ENCODE measurements at places on chromosomes 3 and 15.

DNA sequence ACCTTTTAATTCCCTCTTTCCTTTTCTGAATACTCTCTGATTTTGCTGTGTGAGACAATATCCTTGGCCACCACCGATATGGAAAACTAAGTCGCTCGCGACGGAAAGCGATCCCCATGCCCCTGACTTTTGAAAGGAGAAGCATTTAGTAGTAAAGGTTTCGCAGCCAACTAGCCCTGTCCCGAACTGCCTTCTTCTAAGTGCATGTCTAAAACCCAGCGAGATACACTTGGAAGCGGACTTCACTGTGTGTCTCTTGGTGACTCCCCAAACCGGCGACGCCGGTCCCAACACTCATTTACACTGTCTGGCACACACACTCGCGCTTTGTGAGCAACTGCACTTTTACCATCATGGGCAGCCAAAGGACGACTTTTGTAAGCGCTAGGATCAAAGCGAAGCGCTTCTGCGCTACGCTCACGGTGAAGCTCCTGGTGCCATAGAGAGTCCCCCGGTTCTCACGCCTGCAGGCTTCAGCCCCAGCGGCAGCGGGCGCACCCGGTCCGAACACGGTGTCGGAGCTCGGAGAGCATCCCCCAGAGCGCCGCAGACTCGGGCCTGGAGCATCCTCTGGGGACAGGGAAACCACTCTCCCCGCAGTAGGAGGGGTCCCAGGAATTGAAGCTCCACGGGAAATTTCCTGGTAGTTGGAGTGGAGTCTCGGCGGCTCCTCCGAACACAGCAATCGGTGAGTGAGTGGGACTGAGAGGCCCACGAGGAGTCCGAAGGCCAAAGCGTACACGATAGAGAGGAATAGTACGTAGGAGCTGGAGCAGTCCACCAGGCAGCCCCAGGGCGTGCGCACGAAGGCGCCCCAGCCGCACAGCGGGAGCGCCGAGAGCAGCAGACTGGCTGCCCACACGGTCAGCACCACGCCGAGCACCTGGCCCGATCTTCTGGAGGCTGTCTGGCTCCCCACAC is 1.4 kb downstream of the GPR149 start:
- no peak for DNase-seq

GRCh38 chr3:105436687-105437086 is 70.0 kb downstream of the ALCAM start:
- no peak for DNase-seq

DNA sequence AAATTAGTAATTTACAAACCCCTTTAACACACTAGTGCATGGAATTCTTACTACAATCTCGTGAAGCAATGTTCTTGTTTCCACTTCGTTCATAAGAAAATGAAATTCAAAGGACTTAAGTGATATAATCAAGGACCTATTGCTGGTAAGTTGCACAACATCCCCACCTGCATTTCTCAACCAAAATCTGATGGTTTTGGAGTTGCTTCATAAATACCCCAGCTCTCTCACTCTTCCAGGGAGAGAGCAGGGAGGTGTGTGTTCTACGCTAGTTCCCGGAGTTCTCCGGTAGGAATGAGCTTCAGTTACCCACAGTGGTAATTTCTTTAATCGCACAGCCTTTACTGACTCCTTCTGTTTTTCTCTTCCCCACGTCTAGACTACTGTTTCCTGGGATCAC is 81.8 kb downstream of the LRRN1 start:
- DNase-seq: no peak

DNA sequence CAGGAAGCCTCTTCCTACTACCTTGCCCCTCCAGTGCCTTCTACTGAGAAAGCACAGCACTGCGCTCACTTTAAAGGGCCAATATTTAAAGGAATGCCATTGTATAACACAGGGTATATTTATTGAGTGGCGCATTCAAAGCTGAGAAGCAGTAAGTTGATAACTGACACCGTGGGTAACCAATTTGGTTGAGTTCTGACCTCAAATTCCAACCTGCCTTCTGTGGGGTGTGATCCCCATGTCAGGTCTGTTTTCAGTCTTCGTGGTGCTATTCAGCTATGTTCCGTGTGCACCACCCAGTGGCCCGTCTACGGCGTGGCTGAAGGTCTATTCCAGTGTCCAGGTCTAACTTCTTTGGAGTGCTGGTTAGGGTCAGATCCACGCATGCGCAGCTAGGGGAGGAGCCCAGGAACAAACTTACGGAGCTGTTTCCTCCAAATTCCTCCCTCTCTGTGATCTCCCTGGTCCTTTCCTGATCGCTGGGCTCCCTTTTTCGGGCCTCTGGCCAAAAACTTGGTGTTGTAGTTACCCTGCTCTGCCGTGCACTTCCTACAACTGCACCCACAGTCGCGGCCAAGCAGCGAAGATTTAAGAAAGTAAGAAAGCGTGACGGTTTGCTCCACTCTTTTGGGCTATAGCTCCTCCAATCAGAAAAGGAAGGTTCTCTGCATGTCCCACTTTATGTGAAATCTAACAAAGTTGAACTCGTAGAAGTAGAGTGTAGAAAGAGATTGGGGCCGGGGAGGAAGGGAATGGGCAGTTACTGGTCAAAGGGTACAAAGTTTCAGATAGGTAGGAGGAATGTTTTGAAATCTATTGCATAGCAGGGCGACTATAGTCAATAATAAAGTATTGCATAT is 7.7 kb downstream of the LRRC2 start:
- DNase-seq: peak; percentile 79

- peak; percentile 7 for DNase-seq
Measured at GRCh38 chr15:95326431-95327182, 1003.9 kb upstream of the NR2F2 start.

DNA sequence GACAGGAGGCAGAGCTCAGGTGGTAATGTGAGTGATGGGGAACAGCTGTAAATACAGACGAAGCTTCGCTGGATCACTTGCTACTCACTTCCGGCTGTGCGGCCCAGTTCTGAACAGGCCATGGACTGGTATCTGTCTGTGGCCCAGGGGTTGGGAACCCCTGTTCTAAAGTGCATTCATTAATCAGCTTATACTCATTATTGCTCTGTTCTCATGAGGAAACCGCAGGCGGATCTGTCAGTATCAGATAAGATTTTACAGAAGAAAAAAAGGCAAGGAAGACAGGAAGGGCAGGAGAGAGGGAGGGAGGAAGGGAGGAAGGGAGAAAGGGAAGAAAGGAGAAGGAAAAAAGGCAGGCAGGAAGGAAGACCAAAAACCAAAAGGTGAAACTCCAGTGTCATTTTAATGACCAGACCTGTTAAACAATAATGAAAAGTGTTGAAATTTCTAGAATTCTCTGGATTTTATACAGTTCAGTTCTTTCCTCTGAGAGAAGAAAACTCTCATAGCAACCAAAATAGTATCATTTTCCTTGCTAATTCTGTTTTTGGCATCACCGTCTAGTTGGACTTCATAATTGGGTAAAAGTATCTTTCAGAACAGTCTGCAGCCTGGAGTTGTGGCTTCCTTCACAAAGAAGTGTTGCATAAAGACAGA is 128.0 kb upstream of the PROK2 start:
- no peak for DNase-seq

GRCh38 chr3:16614033-16615031 is 9.1 kb upstream of the DAZL start:
- no peak for DNase-seq

GRCh38 chr15:67135494-67135893 is 70.1 kb downstream of the SMAD3 start:
- no peak for DNase-seq
